ENCODE measurements at places on chromosomes 7 and 10.

DNA sequence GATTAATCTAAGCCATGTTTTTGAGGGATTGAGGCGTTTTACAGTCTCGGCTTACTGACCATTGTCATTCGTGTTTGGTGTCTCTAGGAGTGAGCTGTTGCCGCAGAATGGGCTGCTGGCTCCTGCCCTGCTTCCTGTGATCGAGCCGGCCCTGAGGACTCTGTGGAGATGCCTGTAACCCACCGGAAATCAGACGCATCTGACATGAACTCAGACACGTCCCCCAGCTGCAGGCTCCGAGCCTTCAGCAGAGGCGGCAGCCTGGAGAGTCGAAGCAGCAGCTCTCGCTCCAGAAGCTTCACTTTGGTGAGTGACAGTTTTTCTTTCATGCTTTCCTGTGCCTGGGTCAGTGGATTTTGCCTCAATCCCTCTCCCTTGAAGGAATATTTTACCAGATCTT, 28.8 kb downstream of the PROSER2 start:
- DNase-seq, result no peak

DNA sequence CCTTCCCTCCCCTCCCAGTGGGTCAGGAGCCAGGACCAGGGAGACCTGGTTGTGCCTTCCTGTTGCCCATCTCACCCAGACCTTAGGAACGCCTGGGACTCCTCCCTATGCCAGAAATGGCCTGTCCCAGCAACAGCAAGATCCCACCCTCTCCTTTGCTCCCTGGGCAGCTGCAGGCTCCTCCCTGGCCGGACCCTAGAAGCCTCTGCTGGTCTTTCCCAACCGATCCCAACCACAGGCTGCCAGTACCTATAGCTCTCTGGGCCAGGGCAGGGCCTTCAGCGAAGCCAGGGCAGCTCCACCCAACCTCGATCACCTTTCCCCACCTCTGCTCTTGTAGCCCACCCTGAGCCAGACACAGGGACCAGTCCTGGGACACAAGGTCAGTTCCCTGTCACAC, 21.9 kb downstream of the LDB3 start:
- no peak for DNase-seq

GRCh38 chr10:24952707-24953645, 570 bp upstream of the PRTFDC1 start:
- DNase-seq, result peak; percentile 49

DNA sequence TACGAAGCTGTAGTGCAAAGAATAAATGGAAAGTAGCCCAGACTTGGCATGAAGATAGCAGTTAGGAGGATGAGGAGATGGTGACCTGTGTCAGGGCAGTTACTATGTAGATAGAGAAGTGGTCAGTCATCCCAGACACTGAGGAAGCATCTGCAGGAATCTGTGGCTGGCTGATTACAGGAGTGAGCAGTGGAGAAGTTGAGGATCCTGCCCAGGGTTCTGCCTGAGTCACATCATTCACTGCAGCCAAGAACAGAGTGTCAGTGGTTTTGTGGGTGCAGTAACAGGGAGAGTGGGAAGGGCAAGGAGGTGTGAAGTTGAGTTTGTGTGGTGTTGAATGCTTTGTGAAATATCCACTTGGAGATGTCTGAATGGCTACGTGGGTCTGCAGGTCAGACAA, 676.4 kb upstream of the NRP1 start:
- no peak for DNase-seq

- no peak for DNase-seq
Measured at GRCh38 chr10:71737834-71738197, 18.2 kb upstream of the C10orf105 start.

DNA sequence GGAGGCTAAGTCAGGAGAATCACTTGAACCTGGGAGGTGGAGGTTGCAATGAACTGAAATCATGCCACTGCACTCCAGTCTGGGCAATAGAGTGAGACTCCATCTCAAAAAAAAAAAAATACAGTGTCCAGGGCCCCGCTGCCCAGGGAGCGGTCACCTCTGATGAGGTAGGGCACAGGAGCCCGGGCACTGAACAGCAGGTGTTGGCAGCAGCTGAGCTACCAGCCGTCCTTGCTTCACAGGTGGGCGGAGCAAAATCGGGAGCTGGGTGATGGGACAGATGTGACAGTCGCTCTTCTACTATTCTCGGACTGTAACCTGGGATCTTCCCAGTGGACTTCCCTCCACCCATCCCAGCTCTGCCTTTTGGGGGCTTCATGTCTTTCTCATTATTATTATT, 49.4 kb downstream of the GTF2IRD1 start:
- no peak for DNase-seq

GRCh38 chr10:80203835-80204676, 1.3 kb downstream of the ANXA11 start:
- DNase-seq, result no peak

- no peak for DNase-seq
Measured at GRCh38 chr7:325811-326210, 35.8 kb downstream of the FOXL3 start.

DNA sequence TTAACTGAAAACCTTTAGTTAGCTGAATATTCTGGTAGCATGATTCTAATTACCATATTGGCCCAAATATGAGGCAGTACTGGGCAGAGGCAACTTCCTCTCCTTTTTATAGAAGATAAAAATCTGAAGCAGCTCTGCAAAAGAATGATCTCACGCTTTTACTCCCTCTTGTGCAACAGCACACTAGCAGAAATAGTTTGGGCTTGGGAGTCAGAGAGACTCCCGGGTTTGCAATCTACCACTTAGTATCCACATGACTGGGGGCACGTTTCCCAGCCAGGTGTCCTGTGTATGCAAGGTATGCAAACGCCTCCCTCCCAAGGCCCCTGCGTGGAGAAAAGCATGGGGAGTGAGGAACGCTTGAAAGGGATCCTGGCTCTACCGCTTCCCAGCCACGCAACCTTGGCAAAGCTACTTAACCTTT, 47.2 kb upstream of the RHEB start:
- DNase-seq, result no peak

- DNase-seq, result no peak
Measured at GRCh38 chr10:78804411-78805032, 264.2 kb upstream of the ZMIZ1 start.

DNA sequence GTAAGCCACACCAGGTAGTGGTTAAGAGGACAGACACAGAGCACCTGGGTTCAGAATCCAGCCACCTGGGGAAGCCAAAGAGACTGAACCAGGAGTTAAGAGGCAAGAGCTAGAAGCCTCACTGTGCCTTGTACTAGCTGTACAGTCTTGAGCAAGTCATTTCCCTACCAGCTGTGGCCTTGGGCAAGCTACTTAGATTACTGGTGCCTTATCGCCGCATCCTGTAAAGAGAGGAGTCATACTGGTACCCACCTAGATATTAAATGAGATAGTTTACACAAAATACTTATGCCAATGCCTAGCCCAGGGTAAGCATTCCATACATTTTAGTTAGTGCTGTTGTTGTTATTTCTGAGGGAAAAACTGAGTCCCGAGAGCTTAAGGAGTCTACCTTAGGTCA, 47.7 kb downstream of the HABP2 start:
- DNase-seq, result no peak

- DNase-seq, result no peak
Measured at GRCh38 chr10:93363891-93364648, 118.1 kb downstream of the MYOF start.

- DNase-seq, result no peak
Measured at GRCh38 chr10:116015583-116016333, 257.2 kb downstream of the GFRA1 start.

GRCh38 chr7:25739143-25739542, 412.9 kb upstream of the NFE2L3 start:
- DNase-seq, result no peak

- DNase-seq, result no peak
Measured at GRCh38 chr10:18666810-18667209, 7.6 kb downstream of the ARL5B start.

DNA sequence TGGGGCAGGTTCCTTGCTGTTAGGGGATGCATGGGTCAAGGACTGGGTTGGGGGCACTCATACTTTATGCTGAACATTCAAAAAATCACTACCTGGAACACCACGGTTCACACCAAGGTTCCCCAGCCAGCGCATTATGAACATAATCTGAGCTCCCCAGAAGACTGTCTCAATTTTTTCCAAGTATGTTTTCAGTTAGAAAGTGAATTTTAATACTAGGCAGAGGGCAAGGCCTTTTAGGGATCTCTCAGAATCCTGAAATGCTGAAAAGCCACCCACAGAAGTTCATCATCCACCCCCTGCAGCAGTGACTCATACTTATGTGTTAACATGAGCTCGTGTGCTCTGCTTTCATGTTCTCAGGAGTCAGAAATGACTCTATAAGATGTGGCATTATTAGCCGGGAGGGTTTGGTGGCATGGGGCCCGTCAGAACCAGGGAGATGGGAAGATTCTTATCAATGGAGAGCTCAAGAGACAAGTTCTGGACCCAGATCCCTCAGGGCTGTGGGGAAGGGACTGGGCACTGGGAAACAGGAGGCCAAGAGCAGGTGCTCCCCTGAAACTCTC, 185.2 kb upstream of the ITGB1 start:
- DNase-seq, result peak; percentile 29

GRCh38 chr10:30075481-30075880, 16.1 kb upstream of the JCAD start:
- DNase-seq, result no peak

- DNase-seq, result no peak
Measured at GRCh38 chr7:15781944-15782343, 95.5 kb upstream of the MEOX2 start.

DNA sequence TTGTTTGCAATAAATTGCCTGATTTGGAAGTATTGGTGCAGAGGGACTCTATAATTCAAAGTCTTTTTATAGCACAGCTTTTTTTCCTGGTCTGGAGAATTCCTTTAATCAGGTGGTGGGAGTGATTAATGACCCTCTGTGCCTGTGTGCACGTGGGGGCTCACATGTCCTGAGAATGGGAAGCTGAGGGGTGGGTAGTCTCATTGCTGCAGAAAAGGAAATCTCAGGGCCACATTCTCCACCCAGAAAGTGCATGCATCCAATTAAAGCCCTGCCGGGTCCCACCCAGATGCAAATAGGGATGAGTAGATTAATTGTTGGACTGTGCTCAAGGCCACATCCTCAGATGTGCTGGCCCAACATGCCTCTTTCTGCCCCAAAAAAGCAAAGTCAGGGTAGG, 324.7 kb downstream of the CXCL12 start:
- no peak for DNase-seq

DNA sequence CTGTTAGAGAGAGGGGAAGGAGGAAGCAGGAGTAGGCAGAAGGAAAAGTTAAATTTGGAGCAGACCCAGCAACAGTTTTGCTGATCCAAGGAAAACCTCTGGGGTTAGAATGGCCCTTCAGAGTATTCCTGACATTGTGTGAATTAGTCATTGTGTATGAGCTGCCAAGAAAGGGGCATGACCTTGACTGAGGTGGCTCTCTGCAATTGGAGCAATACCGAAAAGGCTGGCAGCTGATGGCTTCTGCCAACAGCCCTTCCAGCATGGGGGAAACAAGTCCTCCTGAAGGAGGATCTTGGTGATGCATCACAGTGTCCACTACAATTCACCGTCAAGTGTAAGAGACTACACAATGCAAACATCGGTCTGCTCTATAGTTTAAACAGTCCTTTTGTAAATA, 20.6 kb upstream of the WASL start:
- no peak for DNase-seq

- DNase-seq, result no peak
Measured at GRCh38 chr7:129386506-129386905, 47.7 kb upstream of the STRIP2 start.

Measured in activated CD4-positive, alpha-beta T cell treated with anti-CD3 and anti-CD28 coated beads, Interleukin-2, amount 50 U/mL, for 1 hour (primary cell).